ENCODE measurements at places on chromosomes 2 and 18.
A peak's percentile ranks its signal among the peaks of the same experiment; 100 is the strongest.

GRCh38 chr2:61793389-61793836, 60.4 kb downstream of the FAM161A start:
- DNase-seq = peak; percentile 78

DNA sequence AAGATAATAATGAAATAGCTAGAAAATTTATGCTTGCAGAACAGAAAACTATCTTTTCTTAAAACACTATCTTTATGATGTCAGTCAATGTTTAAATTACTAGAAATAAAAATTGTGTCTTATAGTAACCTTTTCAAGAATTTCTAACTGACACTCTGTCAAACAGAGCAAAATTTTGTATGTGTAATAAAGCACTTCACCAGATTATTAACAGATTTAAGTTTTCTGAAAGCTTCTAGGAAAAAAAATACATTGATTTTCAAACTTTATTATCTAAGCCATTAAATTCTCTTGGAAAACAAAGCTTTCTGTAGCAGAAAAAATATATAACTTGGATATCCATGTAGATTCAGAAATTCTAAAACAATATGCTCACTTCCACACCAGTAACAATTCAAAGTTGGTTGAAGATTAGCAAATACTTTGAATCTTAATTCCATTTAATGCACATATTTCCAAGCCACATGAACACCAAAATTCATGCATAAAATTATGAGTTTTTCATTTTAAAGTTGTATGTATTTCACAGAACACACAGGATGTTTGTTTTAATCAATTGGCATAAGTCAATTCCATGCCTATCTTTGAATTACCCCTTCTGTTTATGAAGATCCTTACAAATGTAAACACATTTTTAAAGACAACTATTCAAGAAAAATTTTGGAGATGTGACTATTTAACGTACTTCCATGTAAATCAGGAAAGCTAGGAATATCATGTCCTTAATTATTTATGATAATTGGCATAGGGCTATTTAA, 19.9 kb downstream of the FN1 start:
- DNase-seq = no peak

DNA sequence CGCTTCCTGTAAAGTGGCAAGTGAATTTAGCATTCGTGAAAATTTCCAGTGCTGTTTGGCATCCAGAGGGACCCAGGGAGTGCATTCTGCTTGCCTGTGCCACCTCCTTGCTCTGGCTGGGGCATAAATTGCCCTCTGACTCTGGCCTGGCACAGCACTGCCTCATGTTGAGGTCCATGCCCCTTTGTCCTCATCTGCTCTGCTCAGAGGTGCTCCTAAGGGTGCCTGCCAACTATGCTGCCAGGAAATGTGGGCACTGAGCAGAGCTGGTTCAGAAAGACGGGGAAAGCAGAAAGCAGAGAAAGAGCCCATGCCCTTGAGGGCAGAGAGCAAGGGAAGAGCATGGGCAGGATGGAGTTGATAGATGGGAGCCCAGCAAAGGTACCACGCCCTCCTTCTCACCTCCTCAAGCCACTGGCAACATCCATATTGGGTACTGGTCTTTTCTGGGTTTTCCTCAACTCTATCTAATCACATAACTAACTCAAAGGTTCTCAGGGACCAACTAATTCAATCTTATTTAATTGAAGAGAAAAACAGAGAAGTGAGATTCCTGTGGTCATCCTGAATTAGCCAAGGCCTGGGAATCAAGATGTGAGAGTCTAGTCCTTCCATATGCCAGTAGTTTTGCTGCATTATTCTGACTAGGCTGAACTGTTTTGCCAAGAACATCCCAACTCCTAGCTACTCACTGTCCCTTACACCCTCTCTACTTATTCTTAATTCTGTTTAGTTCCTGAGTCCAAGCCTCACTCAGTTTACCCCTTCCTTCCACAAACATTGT, 441.5 kb upstream of the TNP1 start:
- DNase-seq = no peak

- DNase-seq = no peak
Measured at GRCh38 chr2:104368089-104368488, 485.8 kb upstream of the POU3F3 start.

DNA sequence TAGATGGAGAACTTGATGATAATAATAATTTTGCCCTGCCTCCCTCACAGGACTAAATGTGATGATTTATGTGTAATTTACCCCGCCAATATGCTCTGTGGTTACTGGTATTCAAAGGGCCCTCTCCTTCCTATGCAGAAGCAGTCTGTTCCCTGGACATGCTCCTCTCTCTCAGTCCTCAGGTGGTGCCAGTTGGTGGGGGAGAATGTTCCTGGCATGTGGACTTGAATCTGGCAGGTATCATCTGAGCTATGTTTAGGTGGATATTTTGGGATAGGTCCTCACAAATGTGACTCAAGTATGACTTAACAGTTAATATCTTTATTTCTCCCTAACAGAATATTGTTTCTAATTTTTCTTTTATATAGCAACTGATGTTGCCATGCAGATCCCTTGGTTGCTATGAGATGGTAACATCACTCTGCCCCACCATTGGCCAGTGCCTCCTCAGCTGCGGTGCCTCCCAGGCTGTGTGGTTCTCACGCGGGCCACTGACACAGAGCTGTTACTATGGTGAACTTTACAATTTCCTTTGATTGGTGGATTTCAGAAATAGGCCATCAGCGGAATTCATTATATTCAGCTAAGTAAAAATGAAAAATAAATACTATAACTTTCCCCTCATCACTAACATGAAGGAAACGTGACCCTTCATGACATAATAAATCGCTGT, 106.7 kb upstream of the PELI1 start:
- no peak for DNase-seq

- DNase-seq = no peak
Measured at GRCh38 chr2:239970004-239970623, 55.0 kb downstream of the NDUFA10 start.

- no peak for DNase-seq
Measured at GRCh38 chr2:203984-204383, 59.8 kb downstream of the SH3YL1 start.

- DNase-seq = no peak
Measured at GRCh38 chr2:47676261-47676926, 106.6 kb upstream of the MSH6 start.

DNA sequence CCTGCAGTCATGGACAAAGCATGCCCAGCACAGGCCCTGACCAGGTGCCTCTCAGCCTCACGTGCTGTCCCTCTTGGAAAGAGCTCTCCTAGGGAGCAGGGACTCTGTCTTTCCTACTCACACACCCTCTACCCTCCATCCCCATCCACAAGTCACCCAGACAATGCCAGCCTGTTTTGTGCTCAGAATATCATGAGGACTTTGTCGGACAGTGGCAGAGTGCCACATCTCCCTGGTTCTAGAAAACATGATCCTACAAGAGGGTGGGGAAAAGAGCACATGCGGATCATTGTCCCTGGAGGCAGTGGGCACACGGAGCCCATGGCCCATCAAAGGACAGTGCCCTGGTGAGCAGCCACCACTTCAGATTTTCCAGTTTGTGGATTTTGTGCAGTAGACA, 3.7 kb upstream of the MAL start:
- DNase-seq = no peak

Data from activated CD4-positive, alpha-beta T cell treated with anti-CD3 and anti-CD28 coated beads, Interleukin-2, Interleukin-4, amounts not matched to agents 100 ng/mL and 50 ng/mL, durations not matched to agents 16 hours and 8 hours (primary cell).